IMR-90 (cell line): ENCODE measurements at places on chromosomes 4 and X. TPM values are rescaled to one million over a fixed set of nuclear protein-coding genes. Genes with fewer than 3 reads are reported as not detected.

NUDT10 gene
- total RNA-seq: 0.90 and 1.1 TPM in 2 replicates

MTTP gene
- under 0.01 TPM in 2 replicates for total RNA-seq

GRCh38 chr4:164215113-164215741, 538.7 kb upstream of the SMIM31 start:
- H3K27ac ChIP-seq: no peak overlapping the region
- no peak overlapping the region for H3K4me3 ChIP-seq
- no peaks in the 10 kb centered on the region for H3K4me1 ChIP-seq
- no peak for DNase-seq

GPR119 gene
- not detected in 2 replicates for total RNA-seq

IBSP gene
- not detected in 2 replicates for total RNA-seq

GRCh38 chr4:163462556-163462955, 11.0 kb downstream of the TKTL2 start:
- H3K4me1 ChIP-seq: no peaks in the 10 kb centered on the region
- no peak overlapping the region for H3K4me3 ChIP-seq
- no peaks in the 10 kb centered on the region for H3K36me3 ChIP-seq
- no peak overlapping the region for H3K27ac ChIP-seq

- no peak overlapping the region for H3K27ac ChIP-seq
- H3K4me3 ChIP-seq: no peak overlapping the region
- DNase-seq: no peak
- H3K36me3 ChIP-seq: no peaks in the 10 kb centered on the region
Observed at GRCh38 chr4:188613976-188614375, 474.7 kb downstream of the TRIML1 start.

FAM47A gene
- total RNA-seq: not detected in 2 replicates

CXorf49 gene
- total RNA-seq: not detected in 2 replicates

DNA sequence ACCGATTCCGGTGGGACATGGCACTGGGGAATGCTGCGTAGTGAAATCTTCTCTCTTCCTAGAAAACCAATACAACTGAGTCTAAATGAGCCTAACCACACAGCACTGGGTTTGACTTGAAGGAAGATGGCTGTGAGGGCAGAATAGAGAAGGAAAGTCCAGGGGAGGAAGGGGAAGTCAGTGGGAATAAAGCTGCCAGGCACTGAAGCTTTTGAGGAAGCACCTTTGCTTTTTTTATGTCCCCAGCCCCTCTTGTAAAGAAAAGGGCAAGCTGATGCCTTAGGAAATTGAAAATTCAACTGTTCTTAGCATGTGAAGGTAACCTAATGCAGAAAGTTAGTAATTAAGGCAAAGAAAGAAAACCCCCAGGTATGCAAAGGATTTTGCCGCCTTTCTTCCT, 20.6 kb downstream of the MED28 start:
- no peaks in the 10 kb centered on the region for H3K4me1 ChIP-seq
- no peaks in the 10 kb centered on the region for H3K27me3 ChIP-seq
- DNase-seq: no peak
- H3K4me3 ChIP-seq: no peak overlapping the region

- DNase-seq: no peak
- H3K4me3 ChIP-seq: no peak overlapping the region
- no peaks in the 10 kb centered on the region for H3K36me3 ChIP-seq
- no peak overlapping the region for H3K27ac ChIP-seq
- no peaks in the 10 kb centered on the region for H3K27me3 ChIP-seq
Observed at GRCh38 chr4:41069838-41070237, 144.5 kb downstream of the APBB2 start.

DNA sequence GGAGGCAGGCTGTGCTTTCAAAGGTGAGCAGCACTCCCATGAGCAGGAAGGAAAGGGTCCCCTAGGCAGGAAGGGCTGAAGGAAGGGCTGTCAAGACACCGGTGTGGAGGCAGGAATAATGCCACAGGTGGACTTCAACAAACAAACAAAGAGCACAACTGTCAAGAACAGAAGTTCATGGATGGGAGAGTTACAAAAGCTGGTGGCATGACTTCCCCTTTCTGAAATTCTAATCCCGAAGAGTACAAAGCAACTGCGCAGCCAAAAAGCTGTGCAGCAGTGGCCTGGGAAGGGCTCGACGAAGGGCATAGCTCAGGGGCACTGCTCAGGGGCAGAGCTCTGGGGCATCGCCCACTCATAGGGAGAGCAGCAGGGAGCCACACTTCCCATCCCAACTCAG, 582.3 kb upstream of the DIPK2B start:
- H3K4me3 ChIP-seq: no peak overlapping the region
- peak overlapping the region; percentile 66; the same call in 1 of the 2 replicates for H3K27ac ChIP-seq
- peaks cover 2% of the 10 kb centered on the region for H3K4me1 ChIP-seq

RAP1GDS1 gene
- total RNA-seq: 84.7 and 85.1 TPM in 2 replicates

FAT4 gene
- 35.6 and 37.5 TPM in 2 replicates for total RNA-seq

DNA sequence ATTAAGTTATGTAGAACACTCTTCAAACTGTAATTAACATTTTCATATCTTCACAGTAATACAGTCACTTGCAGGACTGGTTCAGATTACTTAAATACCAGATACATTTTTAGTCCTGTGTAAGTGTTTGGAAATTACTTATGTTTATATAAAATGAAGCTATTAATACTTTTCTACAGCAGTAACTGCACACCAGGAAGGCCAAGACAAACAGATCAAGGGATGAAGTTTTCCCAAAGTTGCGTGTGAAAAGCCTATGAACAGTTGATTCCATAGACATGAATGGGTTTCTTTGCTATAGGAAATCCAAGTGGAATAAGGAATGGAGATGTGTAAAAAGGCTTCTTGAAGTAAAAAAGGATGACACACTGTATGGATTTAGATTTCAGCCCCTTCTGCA, 28.9 kb upstream of the DRP2 start:
- 0 out of 2 replicates have a peak, but pooled peaks cover 1% of the 10 kb centered on the region for H3K27me3 ChIP-seq
- no peak overlapping the region for H3K27ac ChIP-seq
- no peak overlapping the region for H3K4me3 ChIP-seq
- H3K36me3 ChIP-seq: no peaks in the 10 kb centered on the region

DNA sequence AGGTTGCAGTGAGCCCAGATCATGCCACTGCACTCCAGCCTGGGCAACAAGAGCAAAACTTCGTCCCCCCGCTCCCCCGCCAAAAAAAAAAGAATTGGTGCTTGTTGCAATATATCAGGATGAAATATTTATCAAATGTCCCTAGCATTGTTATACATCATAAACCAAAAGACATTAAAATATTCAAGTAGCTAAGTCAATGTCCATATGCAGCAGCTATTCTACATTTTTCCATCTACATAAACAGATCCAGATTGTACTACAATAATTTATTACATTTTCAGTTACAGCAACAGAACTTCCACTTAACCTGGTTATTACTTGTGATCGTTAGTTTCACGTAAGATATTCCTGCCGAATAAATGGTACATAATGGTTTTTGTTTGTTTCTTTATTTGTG, 64.1 kb downstream of the ARAP2 start:
- no peaks in the 10 kb centered on the region for H3K36me3 ChIP-seq
- no peaks in the 10 kb centered on the region for H3K27me3 ChIP-seq
- H3K27ac ChIP-seq: no peak overlapping the region
- no peaks in the 10 kb centered on the region for H3K4me1 ChIP-seq
